ENCODE measurements at places on chromosomes 13 and 19. TPM values are rescaled to one million over a fixed set of nuclear protein-coding genes. Genes with fewer than 3 reads are reported as not detected.

- peak; percentile 91 for DNase-seq
Measured at GRCh38 chr19:7705387-7706187, 3.7 kb upstream of the FCER2 start.

GRCh38 chr13:102825921-102826706 lies 19.7 kb upstream of the ERCC5 start:
- DNase-seq: no peak

DNA sequence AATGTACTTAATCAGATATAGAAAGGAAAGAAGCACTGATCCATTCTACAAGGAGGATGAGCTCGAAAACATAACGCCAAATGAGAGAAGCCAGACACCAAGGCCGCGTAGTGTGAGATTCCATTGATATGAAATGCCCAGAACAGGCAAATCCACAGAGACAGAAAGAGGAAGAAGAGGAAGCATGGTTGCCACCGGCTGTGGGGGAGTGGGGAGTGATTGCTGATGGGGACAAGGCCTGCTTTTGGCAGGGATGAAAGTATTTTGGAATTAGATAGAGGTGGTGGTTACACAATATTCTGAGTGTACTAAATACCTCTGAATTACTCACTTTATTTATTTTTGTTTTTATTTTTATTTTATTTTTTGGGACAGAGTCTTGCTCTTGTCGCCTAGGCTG lies 50.2 kb upstream of the KLF2 start:
- no peak for DNase-seq

GRCh38 chr19:803686-804418 lies 6.6 kb downstream of the PTBP1 start:
- DNase-seq: no peak

GRCh38 chr13:27117158-27117557 lies 54.5 kb downstream of the USP12 start:
- DNase-seq: no peak

- DNase-seq: no peak
Measured at GRCh38 chr19:38838208-38838985, 6.8 kb upstream of the ECH1 start.

GRCh38 chr19:5805462-5806132 lies 730 bp downstream of the NRTN start:
- DNase-seq: peak; percentile 88

DNA sequence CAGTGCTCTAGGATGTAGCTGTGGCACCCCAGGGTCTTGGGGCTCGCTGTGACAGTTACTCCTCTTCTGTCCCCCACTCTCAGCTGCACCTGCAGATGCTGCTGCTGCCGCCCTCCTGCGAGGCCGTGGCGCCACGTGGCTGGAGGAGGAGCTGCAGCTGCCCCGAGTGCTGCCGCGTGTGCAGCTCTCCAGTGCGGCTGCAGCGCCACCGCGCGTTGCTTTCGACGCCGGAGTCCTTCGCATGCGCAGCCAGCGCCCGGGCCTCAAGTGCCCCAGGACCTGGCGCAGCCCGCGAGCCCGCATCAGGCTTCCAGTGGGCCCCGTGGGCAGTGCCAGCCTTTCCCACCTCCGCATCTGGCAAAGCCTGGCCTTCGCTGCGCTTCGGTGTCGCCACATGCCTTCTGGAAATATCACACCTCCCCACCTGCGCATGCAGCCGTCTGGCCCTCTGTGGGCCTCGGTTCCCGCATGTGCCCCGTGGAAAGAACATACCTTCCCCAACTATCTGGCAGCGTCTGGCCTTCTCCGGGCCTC lies 692 bp upstream of the ZNF580 start:
- DNase-seq: peak; percentile 91

DNA sequence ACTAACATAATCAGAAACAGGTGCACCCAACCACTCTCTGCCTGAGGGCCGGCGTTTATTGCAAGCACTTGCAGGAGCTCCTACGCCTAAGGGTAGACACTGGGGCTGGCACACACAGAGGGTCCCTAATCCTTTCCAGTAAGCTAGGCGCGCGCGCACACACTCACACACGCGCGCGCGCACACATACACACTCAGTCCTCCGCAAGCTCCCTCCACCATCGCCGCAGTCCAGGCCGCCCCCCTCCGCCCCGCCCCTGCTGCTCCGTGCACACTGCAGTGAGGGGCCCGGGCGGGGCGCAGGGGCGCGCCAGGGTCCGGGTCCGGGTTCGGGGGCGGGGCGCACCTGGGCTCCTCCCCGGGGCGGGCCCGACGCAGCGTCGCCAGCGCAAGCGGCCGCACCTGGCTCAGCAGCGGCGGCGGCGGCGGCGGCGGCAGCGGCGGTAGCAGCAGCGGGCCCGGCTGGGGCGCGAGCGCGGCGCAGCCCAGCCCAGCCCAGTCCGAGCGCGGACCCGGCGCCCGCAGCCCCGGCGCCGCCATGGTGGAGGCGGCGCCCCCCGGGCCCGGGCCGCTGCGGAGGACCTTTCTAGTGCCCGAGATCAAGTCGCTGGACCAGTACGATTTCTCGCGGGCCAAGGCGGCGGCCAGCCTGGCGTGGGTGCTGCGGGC lies at the start of gene CAMSAP3:
TSS of gene CAMSAP3 (plus strand) at position 398 of the 668 bp plus-strand sequence. CDS start at position 538, 140 bp downstream.
- DNase-seq: peak; percentile 58

DNA sequence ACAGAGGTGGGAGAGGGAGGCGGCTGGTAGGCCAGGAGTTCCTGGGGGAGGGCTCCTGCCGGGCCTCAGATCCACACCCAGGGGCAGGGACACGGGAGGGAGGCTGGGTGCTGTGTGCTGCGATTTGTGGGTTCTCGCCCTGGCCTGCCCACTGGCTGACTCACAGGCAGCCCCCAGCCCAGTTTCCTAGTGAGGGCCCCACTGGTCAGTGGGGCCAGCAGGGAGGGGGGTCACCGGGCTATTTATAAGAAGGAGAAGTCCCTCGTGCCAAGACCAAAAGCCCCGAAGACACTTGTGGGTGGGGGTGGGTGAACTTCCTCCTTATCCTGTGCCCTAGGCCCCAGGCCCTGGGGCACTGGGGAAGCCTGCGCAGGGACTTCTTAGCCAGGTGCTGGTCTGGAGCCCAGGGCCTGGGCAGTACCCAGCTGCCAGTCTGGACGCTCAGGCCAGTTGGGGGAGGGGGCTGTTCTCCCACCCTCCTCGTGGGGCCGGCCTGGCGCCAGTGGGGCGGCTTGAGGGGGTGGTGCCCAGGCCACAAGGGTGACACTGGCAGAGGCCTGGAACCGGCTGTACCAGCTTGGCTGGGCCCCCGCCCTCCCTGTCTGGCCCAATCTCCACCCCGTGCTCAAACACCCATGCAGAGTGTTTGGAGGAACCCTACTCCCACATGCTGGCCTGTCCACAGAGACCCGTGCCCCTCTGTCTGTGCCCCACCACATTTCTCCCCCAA lies 5.0 kb upstream of the JUNB start:
- DNase-seq: peak; percentile 94

- no peak for DNase-seq
Measured at GRCh38 chr13:71536201-71536600, 330.8 kb downstream of the DACH1 start.

DNA sequence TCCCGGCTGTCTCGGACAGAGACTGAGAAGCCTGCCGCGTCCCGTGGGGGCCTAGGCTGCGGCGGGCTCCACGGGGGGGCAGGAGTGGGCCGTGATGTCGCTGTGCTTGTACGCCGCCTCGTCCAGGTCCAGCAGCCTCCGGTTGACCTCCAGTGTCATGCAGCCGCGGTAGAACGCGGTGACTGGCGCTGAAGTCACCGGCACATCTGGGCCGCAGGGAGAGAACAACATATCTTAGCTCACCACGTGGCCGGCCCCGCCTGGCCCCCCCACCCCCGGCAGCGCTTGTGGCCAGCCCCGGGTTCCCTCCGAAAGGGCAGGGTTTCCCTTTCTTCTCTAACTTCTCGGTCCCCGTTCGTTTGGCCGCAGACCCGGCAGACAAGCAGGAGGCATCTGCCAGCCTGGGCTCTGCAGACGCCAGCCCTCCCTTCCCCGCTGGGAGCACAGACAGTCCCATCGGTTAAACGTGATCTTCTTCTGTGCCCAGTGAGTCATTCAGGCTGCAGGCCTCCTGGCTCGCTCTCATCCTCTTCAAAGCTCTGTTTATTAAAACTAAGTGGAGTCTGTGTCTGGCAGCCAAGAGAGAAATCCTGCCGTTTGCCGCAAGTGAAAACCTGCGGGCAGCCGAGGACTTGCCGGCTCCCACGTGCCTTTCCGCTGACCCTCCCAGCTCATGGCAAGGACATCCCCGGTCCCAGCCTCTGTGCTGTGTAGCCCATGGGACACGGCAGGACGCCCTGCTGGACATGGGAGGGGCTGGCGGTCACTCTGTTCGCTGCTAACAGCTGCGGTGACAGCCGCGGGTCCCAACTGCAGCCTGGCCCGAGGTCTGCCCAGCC lies 42.8 kb downstream of the GAS6 start:
- DNase-seq: peak; percentile 38

Gene KLK15
- total RNA-seq: not detected

Gene TPTE2
- 0.16 TPM for total RNA-seq

Gene RETN
- total RNA-seq: 22.4 TPM

Gene DNAAF3
- 11.0 TPM for total RNA-seq

Gene FXYD3
- total RNA-seq: 207 TPM

Gene NKPD1
- total RNA-seq: not detected

Data from left lung (tissue), 14 donors.